GM19239 (cell line): ENCODE measurements at places on chromosomes 11 and 22.

DNA sequence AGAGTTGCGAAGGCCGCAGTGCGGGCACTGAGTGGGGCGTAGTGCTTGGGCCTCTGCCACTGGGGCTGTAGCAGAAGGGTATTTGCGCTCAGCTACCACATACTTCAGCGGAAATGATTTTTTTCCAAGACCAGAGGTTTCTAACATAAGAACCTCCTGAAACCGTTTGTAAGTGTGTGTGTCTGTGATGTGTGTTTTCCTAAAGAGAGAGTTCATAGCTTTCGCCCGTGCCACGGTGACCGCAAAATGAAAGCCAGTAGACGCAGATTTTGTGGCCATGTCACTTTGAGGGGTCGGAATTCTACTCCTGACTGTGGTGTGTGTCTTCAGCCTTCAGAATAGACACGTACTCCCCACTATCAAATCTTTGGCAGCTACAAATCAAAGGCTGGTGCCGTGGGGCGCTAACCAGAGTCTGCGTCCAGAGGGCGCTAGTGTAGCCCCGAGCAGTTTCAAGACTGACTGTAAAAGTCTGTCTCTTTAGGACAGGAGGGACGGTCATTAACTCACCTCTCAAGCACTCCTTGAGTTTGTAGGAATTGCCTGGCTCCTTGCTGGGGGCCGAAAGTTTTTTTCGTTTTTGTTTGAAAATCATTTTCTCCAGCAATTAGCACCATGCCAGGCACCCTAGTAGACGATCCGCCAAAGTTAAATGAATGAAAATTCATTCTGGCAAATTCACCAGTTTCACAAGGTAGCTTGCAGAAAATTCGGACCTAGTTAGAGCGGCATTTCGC lies 2.5 kb upstream of the CALCA start:
- no peak for DNase-seq

- no peak for DNase-seq
These were observed 258.5 kb downstream of the LUZP2 start for GRCh38 chr11:24755260-24755839.

DNA sequence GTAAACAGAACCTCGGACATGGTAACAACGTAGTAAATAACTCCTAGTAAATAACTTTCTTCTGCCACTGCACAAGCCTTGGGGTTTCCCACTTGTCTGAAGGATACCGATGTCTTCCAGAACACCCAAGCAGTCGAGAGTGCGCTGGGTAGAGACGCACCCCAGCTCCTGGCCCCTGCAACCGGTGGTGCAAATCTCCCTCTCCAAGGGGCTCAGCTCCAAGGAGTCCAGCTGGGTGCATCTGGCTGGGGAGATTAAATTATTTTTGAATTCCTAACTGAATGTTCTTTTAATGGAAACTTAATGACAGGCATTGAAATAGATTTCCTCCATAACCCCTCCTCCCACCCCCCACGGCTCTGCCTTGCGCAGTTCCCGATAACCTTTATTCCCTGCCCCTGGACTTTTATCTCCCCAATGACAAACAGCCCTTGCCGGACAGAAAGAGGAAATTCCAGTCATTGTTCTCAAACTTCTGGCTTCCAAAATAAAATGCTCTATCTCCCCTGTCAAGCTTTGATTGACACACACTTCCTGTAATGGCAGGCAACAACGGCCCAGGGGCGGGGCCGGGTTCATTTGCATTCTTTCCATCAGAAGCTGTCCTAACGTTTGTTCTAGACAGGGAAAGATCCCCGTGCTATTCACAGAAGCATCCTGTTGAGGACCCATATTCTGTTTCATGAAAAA lies 31.2 kb downstream of the KCNJ1 start:
- no peak for DNase-seq

DNA sequence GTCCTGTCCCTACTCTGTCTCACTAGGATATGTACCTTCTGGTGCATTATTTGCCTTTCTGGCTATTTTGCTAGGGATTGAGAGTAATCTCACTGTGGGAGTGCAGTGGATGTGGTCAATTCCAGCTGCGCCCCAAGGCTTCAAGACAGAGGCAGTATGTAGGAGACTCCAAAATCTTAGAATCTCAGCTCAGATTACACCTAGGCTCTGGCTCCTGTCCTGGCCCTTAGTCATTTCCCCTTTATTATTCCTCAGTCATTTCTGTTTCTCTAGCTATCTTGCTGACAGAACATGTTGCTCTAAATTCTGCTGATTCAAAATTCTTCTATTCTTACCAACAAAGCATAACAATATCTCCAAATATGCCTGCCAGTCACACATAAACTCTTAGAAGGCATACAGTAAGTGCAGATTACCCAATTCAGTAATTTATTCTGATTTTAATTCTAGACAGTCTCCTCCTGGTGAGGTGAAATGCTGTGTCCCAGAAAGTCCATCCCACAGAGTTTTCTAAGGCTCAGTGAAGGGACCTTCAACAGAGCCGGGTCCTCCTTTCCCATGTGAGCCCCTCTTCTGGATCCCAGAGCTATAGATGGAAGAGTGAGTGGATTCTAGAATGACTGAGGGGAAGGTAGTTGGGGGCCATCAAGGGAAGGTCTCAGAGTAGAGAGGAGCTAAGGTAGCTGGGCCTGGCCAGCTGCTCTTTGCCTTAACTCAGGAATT lies 24.3 kb upstream of the GLYATL1 start:
- DNase-seq = no peak

- no peak for DNase-seq
These were observed 128.6 kb downstream of the RRAS2 start for GRCh38 chr11:14230407-14230806.

GRCh38 chr22:26579331-26579886 lies 10.5 kb downstream of the TPST2 start:
- peak; percentile 60 for DNase-seq

DNA sequence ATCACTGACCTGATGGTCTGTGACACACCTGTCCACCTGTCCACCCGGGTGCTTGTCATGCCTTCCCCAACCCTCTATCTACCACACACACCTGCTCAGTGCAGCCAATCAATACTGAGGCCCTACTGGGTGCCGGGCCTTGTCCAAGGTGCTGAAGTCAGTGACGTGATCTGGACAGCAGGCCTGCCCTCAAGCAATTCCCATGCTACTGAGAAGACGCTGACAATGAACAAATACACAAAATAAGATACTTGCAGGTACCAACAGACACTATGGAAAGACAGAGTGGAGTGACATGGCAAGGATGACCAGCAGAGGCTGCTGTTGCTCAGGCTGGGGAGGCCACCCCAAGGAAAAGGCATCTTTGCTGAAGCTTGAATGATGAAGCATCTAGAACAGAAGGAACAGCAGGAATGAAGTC lies 21.2 kb downstream of the PLAAT3 start:
- no peak for DNase-seq

- no peak for DNase-seq
These were observed 43.5 kb downstream of the LINC01488 start for GRCh38 chr11:69524991-69525411.

- DNase-seq = no peak
These were observed 49.4 kb downstream of the ELFN2 start for GRCh38 chr22:37377927-37378326.

- no peak for DNase-seq
These were observed 8.7 kb upstream of the LAYN start for GRCh38 chr11:111531687-111532364.

DNA sequence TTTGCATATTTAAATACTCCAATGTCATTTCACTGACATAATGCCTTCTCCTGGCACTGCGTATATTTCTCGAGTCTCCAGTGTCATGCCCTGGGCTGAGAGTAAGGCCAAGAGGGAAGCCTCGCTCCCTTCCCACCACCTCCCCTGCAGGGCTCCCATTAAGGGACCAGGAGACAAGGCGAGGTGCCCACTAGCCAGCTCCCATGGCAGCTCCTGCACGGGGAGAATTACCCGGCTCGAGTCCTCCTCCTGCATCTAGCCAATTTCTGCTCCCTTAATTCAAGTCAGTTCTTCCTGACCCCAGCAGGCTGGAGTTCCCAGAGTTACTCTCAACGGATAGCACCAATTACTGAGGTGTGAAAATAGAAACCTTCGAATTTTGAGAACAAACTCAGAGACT lies 31.9 kb downstream of the OPCML start:
- no peak for DNase-seq

- no peak for DNase-seq
These were observed 122.5 kb downstream of the GALNT18 start for GRCh38 chr11:11499300-11499699.

DNA sequence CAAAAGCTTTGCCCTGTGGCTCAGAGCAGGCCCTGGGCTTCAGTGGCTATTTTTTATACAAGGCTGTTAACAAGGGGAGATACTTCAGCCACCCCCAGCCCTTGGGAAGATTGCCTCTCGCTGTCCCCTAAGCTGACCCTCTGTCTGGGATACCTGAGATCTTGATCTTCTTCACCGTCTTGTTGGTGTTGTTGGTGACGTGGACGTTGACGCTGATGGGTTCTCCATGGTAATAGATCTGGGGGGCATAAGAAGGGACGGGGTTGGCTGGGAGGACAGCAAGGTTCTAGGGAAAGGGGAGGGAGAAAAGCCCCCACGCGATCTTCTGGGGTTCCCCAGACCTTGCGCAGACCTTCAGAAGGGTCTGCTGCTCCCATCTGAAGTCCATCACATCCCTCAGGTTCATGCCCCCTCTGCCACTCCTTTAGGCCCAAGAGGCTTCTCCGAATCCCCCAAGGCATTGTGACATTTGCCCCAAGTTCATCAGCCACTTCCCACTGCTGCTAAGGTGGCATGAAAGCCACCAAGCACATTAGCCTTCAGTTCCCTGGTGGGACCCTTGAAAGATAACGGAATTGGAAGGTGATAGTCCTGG lies 36.7 kb downstream of the TPBGL start:
- DNase-seq = no peak

DNA sequence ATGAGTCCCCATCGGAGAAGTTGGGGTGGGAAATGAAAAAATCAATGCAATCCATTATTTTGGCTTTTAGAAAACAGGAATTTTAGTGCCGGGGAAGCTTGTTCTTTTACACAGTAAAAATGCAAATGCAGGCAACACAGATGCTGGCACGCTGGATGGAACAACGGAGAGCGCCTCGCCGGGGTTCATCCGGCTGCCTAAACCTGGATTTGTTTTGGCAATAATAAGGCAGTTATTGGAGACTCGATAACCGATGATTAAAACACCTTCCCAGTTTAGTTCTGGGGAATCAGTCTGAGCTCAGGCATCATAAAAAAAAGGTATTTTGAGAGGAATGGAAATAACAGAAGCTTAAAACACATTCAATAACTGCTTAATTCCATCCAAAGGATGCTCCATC lies 2.9 kb downstream of the DSCAML1 start:
- DNase-seq = no peak

DNA sequence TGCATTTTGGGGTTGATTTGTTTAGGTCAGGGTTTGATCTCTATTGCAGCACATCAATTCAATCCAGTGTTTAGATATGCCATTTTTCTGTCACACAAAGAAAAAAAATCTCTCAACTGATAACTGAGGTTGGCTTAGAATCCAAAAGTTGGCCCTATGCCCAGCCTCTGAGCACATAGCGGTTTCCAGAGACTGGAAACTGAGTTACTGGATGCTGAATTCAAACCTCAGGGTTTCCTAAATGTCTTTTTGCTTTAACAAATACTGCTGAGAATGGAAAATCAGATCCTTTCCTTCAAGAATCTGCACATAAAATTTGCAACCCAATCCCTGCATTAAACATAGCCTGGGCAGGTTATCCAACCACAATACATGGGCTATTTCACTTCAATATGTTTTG lies 4.0 kb downstream of the P4HA3 start:
- no peak for DNase-seq

DNA sequence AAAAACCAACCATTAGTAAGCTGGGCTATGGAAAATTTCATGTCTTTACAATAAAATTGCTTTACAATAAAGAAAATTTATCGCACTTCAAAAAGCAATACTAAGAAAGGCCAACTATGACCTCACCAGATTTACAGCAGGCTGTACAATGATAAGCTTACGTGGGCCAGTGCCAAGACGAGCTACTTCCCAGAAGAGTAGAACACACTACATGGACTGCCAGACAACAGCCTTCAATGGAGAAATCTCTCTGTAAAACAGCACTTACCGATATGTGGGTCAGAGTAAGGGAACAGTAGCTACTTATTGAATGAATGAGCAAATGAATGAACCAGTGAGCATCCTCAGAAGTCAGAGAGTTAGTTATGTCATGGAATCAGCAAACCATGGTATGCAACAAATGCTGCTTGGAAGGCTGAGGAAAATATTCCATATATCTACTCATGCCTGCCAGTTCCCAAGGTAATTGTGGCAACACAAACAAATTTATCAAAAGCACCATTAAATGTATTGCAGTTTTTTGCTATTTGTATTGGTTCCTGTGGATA lies 74.4 kb downstream of the SLC36A4 start:
- DNase-seq = no peak

DNA sequence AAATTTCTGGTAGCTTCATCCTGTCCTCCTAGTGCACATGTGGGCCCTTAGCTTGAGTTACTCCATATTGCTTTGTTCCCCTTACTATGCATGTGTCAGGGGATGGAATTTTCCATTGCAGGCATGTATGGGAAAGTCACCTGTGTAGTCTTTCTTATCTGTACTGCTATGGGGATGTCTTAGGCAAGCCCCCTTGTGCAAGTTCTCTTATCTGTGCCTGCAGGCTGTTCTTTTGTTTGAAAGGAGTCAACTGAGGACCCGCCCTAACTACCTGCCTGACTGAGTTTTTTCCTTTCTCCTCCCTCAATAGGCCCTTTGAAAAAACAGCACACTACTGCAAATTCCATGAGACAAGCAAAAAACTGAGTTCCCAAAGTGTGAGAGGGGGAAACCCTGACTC lies 8.7 kb downstream of the OR8K5 start:
- no peak for DNase-seq

- DNase-seq = no peak
These were observed 129.0 kb downstream of the MICAL2 start for GRCh38 chr11:12239396-12239795.

DNA sequence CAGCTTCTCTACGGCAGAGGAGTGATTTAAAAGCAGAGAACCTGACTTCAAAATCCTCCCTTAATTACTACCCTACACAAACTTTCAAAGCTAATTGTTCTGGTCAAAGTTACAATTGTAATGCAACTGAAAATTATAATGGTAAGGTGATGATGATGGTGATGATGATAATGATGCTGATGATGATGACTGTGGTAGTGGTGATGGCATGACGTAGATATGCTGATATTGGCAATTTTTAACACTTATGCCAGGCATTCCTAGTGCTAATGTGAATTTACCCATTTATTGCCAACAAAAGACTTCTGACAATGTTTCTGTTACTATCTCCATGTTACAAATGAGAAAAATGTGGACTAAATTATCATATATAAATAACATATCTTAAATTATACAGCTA lies 1831.1 kb downstream of the LRRC4C start:
- no peak for DNase-seq

- no peak for DNase-seq
These were observed 15.3 kb downstream of the PTS start for GRCh38 chr11:112241486-112241885.

GRCh38 chr11:78432956-78433355 lies 15.3 kb upstream of the GAB2 start:
- no peak for DNase-seq

DNA sequence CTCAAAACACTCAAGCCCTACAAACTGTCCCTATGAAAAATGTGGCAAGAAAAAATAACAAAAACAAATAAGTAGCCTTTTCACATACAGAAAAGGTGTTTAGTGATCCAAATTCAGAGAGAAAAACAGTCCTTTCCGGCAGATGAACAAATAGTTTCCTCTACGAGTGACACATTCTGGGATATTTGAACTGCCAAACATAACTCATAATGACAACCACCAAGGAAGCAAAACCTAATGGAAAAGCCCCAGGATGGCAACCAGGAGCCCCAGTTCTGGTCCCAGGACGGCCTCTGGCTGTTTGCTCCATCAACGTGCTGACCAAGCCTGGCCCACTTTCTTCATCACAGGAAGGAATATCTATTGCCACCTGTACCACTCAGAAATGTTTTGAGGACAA lies 6.0 kb downstream of the PACSIN2 start:
- DNase-seq = no peak
